ENCODE measurements at places on chromosomes 2 and 18. TPM values are rescaled to one million over a fixed set of nuclear protein-coding genes. Genes with fewer than 3 reads are reported as not detected.

Gene STPG4
- not detected for total RNA-seq

Gene ALPG
- total RNA-seq, result 0.94 TPM

Gene EML6
- total RNA-seq, result 2.5 TPM

GRCh38 chr2:222745836-222746559 is 74.5 kb downstream of the MOGAT1 start:
- DNase-seq, result no peak

- no peak for DNase-seq
Measured at GRCh38 chr2:70748002-70748784, 19.8 kb downstream of the ADD2 start.

- DNase-seq, result no peak
Measured at GRCh38 chr18:5370332-5370731, 74.8 kb upstream of the ZBTB14 start.

- no peak for DNase-seq
Measured at GRCh38 chr2:239467956-239468490, 67.2 kb upstream of the HDAC4 start.

Gene CD302
- 2.5 TPM for total RNA-seq

DNA sequence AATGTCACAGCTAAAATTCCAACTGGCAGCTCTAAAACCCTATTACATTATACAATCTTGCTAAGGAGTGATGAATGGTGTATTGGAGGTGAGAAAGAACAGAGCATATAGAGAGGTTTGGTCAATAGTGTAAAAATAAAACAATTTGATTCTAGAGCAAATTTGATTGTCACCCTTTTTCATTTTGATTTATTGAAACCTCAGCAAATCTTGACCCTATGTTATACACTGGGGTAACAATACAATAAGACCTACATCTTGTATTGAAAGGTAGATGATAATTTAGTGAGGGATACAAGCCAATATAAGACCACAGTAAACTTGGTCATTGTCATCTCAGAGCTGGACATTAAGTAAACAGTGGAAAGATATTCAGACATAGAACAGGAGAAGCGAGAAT is 671.9 kb downstream of the IRS1 start:
- DNase-seq, result no peak

DNA sequence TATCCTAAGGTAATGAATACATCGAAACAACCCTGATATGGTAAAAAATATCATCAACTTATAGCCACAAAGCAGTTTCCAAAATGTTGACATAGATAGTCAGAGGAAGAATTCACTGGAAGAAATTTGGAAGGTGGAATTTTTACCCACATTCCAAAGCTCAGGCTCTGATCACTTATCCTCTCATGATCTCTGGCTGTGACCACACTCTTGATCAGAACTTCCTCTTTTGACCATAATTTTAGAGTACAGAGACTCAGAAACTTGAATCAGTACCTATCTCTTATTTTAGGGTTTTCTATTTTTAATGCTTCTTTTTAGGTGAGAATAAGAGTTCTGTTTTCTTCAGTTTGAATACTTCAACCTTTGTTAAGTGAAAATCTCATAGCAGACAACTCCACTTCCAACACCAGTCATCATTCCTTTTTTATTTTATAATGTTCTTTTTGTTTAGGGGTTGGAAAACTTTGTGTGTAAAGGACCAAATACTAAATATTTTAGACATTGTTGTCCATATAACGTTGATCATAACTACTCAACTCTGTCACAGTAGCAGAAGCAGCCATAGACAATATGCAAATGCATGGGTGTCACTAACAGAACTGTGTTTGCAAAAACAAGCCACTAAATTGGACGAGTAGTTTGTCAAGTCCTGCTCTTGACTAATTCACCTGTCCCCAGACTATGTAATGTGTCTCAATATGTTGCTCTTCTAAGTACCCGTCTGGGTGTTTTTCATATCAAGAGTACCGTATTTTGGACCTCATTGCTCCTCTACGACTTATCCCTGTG is 891.6 kb upstream of the CRIM1 start:
- no peak for DNase-seq

- no peak for DNase-seq
Measured at GRCh38 chr2:151161821-151162551, 99.7 kb downstream of the RBM43 start.
